NCI-H2171 (cell line): ENCODE measurements at places on chromosomes 11 and 22.

DNA sequence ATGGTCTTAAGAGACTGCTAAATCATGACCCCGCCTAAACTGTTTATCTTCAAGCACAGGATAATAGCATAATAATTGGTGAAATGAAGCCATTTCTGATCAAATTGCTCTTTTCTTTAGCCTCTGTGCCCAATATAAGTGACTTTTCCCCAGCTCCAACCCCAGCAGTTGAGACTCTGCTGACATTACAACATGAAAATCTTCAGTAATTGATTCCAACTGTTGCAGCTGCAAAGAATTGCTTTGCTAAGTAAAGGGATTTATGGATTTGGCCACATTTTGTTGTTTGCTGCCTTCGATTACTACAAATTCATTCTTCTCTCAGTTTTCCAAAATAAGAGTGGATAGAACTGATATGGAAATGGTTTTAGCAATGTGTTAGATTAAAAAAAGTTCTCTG, 576.7 kb upstream of the LRRC4C start:
- DNase-seq: no peak

DNA sequence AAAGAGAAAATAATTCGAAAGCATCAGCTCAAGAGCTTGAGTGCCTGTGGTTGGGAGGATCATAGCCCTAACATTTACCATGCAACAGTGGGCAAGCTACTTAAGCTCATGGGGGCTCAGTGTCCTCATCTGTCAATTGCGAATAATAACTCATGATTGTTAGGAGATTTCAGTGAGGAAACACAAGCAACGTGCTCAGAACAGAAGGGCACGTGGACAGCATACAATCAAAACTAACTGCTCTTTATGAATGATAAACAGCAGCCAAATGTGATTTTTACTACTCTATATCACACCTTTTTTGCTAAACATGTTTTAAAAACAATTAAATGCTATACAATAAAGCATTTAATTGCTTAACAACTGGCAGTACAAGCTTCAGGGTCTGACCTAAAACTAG, 310.1 kb upstream of the NARS2 start:
- no peak for DNase-seq

- DNase-seq: no peak
Observed at GRCh38 chr11:68950270-68950669, 30.5 kb downstream of the MRGPRD start.

- DNase-seq: peak; percentile 27
Observed at GRCh38 chr11:59560290-59560701, 49.0 kb downstream of the OR4D9 start.
